Stimulated activated CD8-positive, alpha-beta memory T cell treated with anti-CD3 and anti-CD28 coated beads, Interleukin-2, amount 100 ng/mL, for 1 hour (primary cell): ENCODE measurements at places on chromosomes 2 and 18.

DNA sequence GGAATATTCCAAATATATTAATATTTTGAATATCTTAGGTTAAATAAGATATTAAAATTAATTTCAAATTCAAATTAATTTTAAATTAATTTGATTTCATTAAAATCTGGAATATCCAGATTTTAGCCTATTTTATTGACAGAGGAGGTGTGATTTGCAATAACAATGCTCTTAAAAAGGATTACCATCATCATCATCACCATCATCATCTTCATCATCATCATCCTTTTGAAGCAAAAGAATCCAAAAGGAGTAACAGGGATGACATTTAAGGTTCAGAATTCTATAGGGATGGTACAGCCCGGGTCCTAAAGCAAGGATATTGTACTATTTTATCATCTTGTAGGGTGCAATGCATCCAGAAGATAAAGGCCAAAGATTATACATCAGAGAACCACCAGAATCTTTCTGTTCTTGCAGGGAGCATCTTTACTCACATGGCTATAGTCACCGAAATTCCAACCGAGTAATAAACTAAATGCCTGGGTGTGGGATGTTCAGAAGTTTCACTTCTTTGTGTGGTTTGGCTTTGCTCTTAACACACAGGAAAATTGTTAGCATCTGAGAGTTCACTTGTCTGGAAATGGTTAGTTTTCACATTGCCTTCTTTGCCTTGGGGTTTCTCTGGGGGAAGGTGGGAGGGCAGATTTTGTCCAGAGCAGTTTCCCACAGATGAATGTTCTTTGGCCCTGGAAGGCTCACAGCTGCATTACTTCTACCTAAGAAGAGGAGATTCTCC lies 99.1 kb upstream of the ITGA6 start:
- no peak for DNase-seq

GRCh38 chr18:61924550-61924949 lies 31.7 kb upstream of the RNF152 start:
- DNase-seq = no peak

GRCh38 chr2:134466141-134466540 lies 212.3 kb downstream of the MGAT5 start:
- DNase-seq = no peak

DNA sequence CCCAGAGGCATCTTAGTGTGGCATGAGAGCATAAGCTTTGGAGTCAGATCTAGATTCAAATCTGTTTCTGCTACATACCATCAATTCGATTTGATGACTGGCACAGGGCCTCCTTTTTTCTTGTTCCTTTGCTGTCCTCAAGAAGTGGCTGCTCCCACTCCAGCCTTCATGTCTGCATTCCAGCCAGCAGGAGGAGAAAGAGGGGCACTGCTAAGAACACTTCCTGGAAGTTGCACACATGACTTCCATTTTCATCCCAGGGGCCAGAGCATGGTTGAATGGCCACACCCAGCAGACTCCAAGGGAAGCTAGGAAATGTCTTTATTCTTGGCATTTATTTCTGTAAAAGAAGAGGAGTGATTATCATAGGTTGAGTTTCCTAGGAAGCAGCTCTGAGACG lies 50.4 kb downstream of the EML6 start:
- DNase-seq = no peak

DNA sequence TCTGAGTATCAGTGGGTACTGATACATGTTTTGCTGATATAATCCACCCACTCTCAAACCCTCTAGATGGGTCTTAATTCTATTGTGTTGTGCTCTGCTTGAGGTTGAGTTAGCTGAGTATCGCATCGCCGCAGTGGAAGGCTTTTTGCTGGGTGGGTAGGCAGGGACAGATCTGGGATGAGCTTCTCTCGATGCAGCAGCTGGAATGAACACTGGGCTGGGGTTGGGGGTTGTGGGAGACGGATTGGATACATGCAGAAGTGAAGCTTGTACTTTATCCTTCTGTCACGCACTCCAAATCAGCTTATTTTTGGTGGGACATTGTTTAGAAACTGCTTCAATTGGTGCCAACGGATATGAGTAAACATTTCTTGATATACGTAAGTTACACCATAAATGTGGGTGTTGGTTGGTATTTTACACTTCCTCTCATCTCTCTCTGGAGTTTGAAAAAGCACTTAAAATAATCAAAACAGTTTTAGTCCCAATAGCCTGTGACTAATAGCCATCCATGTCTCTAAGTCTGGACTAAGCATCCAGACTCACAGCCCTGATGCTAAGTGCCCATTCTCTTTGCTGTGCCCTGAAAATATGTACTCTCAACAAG lies 107.1 kb downstream of the POLE4 start:
- DNase-seq = no peak

GRCh38 chr2:198135481-198135934 lies 331.1 kb downstream of the PLCL1 start:
- DNase-seq = no peak

GRCh38 chr2:153106802-153107477 lies 371.6 kb downstream of the RPRM start:
- no peak for DNase-seq

DNA sequence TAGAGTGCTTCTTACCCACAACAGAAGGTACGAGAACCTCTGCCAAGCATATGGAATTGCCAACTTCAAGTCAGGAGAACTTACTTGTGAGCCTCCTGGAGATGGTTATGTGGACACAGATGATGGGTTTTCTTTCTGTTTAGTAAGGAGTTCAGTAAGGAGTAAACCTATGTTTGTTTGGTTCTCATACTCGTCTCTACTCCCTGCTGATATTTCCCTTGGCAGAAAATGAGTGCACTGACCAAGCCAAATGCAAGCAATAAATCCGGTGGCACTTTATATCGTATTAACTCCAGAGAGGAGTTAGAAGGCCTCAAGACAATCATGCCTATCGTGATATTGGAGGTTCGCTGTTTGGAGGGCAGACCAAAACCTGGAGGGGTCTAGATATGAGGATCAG lies 83.2 kb upstream of the CYP1B1 start:
- DNase-seq = no peak

DNA sequence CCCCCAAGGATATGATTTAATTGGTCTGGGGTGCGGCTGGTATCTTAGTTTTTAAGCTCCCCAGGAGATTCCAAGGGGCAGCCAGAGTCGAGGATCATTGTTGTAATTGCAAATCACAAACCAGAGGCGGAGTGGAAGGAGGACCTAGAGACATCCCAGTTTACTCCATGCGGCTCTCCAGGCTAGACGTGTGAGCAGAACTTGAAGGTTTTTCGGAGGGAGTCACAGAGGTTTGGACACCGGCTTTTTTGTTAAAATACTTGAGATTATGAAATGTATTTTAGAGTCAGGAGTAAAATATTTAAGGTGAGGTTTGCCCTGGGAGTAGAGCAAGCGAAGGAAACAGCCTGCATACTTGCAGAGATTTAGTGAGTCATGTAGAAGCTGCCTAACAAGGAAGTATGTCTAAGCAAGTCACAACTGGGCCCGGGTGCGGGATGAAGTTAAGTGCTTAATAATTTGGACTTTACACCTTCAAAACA lies 39.5 kb downstream of the TGOLN2 start:
- DNase-seq = no peak

DNA sequence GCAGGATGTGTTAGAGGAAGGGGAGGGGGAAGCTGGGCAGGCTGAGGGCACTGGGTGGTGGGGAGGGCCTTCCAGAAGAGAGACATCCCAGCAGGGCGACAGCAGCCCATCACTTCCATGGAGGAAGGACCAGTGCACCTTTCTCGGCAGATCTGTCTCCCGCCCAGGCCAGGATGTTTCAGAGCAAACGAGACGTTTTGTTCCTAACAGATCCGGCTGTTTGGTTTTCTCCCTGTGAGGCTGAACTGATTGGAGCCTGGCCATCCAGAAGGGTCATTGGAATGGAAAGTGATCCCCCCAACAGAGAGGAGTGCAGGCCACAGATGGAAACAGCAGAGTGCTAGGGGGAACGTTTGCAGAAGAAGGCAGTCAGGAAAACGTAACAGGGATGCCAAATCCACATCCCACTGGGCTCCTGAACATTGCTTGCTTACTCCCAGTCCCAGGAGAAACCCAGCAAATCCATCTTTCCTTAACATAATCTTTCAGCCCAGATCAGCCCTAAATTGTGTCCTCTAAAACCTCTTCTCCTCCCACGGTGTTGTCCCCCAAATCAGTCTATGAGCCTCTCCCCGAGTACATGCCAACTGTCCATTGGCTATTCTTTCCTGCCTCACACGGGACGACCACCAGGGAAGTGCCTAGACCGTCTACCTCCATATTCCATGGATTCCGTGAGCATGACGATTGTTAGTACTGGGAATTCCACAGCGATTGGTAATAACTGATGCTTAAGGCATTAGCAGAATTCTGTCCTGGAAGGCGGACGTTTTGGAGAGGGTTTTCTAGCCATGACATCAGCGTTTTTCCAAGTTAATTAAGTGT lies 126.8 kb downstream of the SEPTIN10 start:
- no peak for DNase-seq

GRCh38 chr2:177882501-177882900 lies 190.1 kb downstream of the PDE11A start:
- DNase-seq = no peak

DNA sequence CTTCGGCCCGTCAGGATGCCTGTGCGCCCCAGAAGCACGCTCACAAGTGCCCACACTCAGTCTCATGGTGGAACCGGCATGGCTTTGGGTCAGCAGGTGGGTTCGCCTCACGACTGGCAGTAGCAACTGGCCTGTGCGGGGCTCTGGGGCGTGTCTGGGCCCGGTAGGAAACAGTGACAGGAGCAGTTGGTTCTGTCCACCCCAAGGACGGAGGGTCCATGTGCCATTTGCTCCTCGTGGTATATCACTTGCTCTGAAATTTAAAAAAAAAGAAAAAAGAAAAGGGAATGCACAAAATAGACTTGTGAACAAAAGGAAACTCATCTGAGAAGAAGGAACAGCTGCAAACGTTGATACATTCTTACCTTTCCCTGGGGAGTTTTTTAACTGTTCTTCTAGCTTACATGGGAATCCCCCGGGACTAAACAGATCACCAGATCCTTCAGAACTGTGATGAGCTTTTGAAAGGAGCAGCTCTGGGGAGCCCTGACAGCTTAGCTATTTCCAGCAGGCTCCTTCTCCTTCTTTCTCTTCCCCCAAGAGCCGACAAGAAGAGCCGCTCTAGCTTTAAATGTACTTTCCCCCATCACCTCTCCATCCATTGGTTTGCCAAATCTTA lies 42.8 kb downstream of the TRAPPC12 start:
- no peak for DNase-seq

GRCh38 chr2:7881063-7881462 lies 800.8 kb upstream of the ID2 start:
- DNase-seq = no peak

- no peak for DNase-seq
These were observed 99.3 kb upstream of the SLC38A11 start for GRCh38 chr2:165054652-165055051.

GRCh38 chr2:72956050-72956395 lies 38.7 kb downstream of the EMX1 start:
- DNase-seq = no peak

DNA sequence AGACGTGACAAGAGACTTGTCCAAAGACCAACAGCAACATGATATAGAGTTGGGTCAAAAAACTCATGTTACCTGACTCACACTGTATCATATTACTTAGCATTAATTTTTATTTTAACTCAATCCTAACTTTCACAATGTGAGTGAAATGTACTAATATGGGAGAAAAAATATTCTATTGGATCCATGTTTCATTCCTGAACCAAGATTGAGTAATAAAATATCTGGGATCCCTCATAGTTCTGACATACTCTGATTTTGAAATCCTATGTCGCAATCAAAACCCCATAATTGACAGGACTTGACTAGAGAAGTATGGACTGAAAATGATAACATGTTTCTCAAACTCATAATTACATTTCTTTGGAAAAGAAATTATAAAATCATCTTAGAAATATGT lies 190.4 kb downstream of the RIT2 start:
- DNase-seq = no peak

DNA sequence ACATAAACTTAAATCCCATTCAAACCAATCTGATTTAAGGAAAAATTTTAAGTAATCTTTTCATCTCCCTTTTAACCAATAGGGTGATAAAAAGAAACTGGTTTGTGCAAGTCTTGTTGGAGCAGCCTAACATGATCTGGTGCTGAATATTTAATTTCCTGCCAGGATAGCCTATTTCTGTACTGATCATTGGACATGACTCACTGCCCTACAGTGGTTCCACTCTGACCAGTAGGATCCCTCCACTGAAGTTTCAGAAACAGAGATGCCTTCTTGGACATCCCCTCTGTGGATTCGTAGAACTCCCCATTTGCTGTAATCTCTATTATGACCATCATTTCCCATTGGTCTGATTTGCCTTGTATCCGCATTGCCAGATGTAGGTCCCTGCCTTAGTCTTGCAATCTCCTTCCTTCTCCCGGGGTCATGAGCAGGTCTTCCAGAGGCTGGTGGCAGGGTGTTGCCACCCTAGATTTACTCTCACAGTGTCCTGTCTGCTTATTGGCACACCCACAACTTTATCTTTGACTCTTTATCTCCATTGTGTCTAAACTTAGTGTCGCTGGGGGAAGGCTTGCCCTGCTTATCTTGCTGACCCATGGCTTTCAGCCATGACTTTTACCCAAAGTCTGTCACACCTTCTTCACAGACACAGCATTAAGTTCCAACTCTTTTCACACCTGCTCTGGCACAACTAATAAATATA lies 12.3 kb upstream of the SETBP1 start:
- no peak for DNase-seq

- DNase-seq = no peak
These were observed 5.3 kb upstream of the ERICH2 start for GRCh38 chr2:170764880-170765261.

GRCh38 chr18:65035701-65036100 lies 715.1 kb upstream of the CDH7 start:
- DNase-seq = no peak

DNA sequence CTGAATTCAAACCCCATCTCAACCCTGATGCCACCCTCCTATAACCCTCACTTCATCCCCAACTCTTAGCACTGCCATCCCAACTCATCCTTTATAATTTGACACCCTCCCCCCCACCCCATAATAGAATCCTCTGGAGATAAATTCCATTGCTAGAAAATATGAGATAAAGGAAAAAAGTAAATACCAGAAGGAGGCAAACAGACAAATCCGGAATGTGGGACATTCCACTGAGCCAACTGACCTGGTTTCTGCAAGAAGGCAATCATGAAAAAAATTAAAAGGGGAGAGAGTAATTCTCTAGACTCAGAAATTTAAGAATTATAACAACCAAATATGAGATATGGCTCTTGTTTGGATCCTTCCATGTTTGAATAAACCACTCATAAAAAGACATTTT lies 132.4 kb downstream of the CYP26B1 start:
- no peak for DNase-seq

DNA sequence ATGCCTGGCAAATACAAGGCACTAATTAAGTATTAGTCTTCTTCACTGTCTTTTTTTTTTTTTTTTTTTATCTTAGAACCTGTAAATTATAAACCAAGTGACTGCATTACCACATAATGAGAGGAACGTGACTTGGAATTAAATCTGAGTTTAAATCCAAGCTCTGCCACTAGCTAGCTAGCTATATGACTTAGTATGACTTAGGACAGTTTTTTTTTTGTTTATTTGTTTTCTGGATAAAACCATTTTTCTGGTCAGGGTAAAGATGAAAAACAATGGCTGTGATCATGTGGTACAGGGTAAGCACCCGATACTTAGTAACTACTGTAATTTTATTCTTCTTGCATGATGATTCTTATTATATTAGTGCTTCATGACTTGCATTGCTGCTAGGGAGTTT lies 191.8 kb upstream of the LRRTM1 start:
- no peak for DNase-seq
